ENCODE measurements at places on chromosomes 2 and 18.

- no peak for DNase-seq
These were observed 319.9 kb downstream of the AGPS start for GRCh38 chr2:177712462-177712861.

GRCh38 chr2:101113441-101114267 lies 37.5 kb downstream of the TBC1D8 start:
- no peak for DNase-seq

DNA sequence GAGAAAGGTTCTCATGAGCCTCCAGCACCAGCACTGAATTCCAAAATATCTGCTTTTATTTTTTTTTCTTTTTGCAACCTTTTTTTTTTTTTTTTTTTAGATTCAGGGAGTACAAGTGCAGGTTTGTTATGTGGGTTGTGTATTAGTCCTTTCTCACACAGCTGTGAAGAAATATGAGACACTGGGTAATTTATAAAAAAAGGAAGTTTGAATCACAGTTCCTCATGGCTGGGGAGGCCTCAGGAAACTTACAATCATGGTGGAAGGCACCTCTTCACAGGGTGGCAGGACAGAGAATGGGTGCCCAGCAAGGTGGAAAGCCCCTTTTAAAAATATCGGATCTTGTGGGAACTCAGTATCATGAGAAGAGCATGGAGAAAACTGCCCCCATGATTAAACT lies 7.9 kb upstream of the TMX3 start:
- DNase-seq = no peak

DNA sequence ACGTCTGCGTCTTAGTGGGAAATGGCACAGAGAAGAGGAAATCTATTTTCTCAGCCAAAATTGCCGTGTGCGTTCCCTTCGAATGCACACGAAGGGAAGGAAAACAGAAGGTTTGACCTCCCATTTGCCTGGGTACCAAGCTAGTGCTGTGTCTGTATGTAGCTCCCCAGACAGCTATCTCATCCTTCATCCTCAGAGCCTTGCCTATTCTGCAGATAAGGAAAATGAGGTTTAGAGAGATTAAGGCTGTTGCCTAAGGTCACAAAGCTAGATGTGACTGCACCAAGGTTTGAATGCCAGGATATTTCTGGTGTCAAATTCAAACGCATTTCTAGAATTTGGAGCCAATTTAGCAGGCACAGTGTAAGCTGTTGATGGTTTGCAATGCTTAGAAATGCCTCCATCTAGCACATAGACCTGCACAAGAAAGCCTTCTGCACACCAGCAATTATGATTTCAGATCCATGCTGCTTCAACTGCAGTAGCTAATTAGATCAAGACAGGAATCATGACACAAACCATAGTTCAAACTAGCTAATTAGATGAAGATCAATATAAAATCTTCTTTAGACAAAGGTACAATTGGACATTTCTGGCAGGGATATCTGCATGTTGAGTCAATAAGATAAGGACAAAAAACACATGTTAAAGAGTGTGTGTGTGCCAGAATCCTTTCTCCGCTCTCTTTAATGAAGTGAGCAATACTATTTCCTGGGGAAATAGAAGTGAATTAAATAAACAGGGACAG lies 115.1 kb downstream of the CMPK2 start:
- DNase-seq = no peak

DNA sequence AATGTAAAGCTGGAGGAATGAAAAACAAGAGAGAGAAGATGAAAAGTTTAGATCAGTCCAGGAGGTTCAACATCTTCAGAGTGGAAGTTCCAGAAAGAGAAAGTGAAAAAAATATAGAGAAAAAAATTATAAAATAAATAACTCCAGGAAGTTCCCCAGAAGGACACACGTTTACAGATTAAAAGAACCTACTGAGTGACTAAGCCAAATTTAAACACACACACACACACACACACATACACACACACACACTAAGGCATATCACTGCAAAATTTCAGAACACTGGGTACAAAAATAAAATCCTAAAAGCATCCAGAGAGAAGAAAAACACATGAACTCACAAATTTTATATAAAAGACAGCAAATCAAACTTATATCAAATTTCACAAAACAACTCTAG lies 85.9 kb upstream of the PMAIP1 start:
- DNase-seq = no peak

- DNase-seq = no peak
These were observed 100.8 kb upstream of the CNGA3 start for GRCh38 chr2:98245491-98245890.

DNA sequence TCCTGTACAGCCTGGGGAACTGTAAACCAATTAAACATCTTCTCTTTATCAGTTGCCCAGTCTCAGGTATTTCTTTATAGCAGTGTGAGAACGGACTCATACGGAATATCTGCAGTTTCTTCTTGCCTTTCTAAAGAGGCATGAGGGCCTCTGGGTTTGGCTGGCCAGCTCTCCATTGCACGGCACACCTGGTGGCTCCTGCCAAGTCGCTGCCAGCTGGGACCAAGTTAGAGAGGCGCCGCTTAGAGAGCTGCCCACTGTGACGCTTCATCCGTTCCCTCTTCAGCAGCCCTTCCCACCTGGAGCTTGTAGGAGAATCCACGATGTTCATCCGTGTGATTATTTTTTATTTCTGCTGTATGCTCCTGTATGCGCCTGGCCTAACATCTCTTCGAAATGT lies 195.4 kb downstream of the TWIST2 start:
- DNase-seq = no peak
